WTC11 (cell line): ENCODE measurements at places on chromosomes 7 and 10.

DNA sequence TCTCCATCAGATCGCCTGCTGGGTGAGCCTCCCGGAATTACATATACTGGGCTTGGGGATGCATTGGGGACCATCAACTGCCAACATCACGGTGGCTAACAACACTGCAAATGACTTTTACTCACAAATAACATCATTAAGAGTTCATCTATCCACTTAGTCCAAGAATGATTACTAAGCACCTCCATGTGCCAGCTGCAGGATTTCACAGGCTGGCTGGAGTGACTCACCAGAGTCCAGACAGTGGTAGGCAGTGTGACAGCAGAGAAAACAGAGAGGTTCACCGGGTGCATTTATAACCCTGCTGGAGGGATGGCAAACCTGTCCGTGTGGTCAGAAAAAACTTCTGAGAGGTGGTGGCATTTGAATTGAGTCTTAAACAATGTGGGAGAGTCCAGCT lies 3.2 kb upstream of the IGFBP3 start:
- no peak for DNase-seq

DNA sequence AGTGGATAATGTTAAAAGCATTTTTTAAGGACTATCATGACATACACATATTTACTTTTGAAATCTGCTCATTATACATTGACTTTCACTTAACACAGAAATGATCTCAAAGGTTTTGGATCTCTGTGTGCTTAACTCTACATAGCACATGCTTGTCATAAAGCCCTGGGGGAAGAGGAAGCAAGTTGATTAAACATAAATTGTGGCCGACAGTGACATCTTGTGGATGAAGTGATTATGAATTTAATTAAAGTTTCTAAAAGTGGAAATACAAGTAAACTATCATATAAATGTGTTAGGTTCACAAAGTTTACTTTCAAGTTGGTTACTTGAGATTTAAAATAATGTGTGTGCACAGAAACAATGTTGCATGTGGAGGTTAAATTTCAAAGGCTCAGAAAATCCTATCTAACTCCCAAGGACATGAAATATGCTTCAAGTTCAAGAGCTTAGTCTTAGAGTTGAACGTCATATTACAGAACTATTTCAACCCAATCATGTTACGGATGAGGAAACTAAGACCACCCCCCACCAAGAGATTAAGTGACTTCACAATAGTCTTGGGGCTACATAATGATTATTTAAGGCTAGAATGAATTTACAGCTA lies 1247.8 kb downstream of the GATA3 start:
- DNase-seq: no peak

GRCh38 chr10:120514035-120514620 lies 57.1 kb downstream of the PLPP4 start:
- peak; percentile 77 for DNase-seq

DNA sequence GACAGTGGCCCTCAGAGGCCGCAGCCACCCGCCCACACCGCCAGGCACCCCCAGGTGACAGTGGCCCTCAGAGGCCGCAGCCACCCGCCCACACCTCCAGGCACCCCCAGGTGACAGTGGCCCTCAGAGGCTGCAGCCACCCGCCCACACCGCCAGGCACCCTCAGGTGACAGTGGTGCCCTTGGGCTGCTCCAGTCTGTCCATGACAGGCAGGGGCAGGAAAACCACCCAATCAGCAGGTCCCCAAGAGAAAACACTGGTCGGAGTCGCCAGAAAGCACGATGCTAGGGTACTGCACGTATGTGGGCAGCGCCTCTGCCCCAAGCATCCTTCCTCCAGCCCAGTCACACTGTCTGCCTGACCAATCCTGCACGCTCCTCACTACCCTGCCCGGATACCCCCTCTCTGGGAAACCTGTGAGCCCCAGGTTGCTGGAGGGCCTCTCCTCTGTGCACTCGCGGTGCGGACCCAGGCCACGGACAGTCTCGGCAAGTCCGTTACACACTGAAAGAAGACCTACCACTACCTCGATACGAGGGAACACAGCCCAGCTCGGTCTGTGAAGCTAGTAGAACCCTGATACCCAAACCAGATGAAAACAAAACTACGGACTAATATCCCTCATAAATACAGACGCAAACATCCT lies 11.7 kb upstream of the GPR146 start:
- no peak for DNase-seq

DNA sequence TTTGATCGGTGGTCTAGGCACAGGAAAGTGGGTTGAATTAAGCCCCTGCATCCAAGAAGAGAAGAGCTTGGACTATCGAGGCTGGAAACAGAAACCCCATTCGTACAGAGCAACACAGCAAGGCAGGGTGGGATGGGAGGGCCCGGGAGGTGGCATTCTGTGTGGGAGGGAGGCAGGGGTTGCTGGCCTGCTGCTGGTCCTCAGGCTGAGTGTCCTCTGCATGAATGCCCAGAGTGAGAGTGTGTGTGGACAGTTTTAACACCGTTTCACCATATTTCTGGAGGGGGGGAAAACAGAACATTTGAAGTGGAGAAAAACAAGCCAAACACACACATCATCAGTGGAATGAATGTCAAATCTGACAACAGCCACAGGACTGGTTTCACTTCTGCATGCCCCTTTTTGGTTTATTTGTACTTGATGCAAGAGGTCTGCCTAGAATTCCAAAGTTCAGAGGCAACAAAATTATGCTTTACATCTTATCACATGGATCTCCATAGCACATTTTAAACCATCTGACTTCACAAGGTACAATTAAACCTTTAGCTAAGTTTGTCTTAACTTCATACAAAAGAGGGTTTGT lies 11.1 kb upstream of the ENO4 start:
- no peak for DNase-seq

DNA sequence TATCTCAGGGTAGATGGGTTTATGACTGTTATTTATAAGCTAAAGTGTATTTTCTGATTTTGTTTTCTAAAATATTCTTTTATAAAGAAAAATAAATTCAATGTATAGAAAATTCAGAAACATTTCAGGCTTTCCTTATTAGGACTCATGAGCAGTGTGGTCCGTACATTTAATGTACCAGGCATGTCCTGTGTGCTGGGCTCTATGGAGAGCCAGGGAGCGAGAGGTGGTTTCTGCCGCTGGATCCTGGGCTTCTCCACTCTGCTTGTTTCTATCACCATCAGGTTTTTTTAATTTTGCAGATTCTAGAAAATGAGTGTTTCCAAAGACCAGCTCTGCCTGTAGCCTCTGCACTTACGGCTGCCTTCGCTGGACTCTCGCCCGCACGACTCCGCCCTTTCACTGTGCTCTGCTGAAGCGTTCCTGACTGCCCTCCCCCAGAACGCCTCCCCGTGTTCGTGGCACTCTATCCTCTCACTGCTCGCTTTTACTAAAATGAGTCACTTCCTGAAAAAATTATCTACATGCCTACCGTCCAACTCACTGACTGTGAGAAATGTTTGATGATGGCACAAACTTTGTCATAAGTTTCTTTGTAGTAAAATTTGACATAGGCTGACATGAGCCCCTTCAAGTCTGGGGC lies 188.5 kb downstream of the ZMYND11 start:
- DNase-seq: no peak

GRCh38 chr7:106392590-106392989 lies 107.8 kb upstream of the NAMPT start:
- no peak for DNase-seq

- no peak for DNase-seq
Measured at GRCh38 chr10:11828682-11829284, 5.6 kb downstream of the PROSER2 start.

DNA sequence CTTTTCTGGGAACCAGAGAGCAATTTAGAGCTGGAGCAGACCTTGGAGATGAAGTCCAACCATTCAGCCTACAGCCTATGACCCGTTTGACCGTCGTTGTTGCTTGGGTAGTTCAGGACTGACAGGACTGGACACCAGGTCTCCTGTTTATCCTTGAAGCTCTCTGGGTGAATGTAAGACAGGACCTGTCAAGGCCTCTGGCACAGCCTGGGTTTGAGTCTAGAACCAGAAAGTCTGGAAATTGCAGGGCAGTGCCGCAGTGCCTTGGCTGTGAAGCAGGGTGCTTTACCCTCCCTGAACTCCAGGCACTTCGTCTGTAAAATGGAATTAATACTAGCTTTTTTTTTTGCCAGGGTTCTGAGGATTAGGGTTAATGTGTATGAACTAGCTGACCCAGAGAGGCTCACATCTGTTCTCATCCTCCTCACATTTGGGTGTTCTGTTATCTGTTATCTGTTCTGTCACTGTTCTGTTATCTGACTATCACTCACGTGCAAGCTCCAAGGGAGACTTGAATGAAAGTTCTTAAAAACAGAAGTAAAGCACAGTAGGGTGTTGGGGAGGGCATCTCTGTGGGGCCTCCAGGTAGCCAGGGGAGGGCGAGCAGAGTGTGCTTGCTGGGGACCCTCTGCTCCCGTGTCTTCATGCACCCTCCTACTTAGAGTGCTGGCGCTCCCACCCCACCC lies 9.9 kb downstream of the BLVRA start:
- DNase-seq: no peak

- DNase-seq: no peak
Measured at GRCh38 chr10:12703126-12703525, 298.4 kb downstream of the CCDC3 start.

GRCh38 chr7:88398459-88398858 lies 91.8 kb upstream of the STEAP4 start:
- DNase-seq: no peak

DNA sequence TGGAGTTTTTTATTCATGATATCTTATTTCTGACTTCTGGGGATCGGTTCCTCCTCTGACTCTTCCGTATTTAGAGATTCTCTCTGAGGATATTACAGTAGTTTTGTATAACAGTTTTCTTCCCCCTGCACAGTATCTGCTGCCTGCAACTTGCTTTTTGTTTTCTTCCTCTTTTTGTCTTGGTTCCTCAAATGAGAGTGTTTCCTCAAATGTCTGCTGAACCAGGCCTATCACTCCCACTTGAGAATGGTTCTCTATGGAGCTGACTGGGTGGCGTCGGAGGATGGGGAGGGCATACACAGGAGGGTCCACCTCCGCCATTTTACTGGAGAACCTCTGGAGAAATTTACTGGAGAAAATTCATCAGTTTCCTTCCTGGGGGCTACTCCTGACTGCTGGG lies 27.7 kb downstream of the ARHGAP22 start:
- no peak for DNase-seq

GRCh38 chr7:86130268-86130667 lies 513.4 kb upstream of the GRM3 start:
- no peak for DNase-seq

- no peak for DNase-seq
Measured at GRCh38 chr7:20647036-20647435, 31.6 kb downstream of the ABCB5 start.

DNA sequence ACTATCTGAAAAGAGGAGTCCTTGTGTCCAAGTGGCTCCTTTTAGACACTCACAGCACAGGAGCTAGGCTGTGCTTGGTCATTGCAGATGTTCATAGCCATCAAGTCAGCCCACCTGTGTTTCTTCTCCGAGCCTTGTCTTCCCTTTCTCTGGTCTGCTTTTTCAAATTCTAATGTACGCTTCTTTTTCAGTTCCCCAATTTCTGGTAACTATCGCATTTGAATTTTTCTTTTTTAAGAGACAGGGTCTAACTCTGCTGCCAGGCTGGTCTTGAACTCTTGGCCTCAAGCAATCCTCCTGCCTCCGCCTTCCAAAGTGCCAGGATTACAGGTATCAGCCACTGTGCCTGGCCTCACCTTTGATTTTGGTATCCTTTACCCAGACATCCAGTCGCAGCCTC lies 18.9 kb downstream of the APBB1IP start:
- no peak for DNase-seq

GRCh38 chr7:149790146-149790548 lies 16.8 kb upstream of the ZNF467 start:
- peak; percentile 78 for DNase-seq

DNA sequence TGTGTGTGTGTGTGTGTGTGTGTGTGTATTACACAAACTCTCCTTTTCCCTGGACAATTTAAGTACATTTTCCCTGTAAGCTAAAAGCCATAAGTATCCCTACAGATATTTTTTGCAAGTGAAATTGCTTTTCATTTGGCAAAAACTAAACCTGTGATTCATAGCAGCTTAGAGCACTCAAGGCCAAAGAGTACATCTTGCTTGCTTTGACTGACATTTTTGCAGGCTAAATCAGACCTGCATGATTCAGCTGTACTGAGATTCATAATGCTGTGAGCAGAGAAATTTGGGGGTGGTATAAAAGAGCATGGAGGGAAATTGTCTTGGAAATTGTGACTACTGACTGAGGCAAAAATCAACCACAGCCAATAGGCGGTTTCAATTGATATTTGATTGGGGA lies 500.4 kb downstream of the GFRA1 start:
- no peak for DNase-seq

GRCh38 chr10:11793762-11794479 lies 29.2 kb upstream of the PROSER2 start:
- DNase-seq: no peak

GRCh38 chr10:123007558-123008354 lies 839 bp downstream of the IKZF5 start:
- no peak for DNase-seq

- no peak for DNase-seq
Measured at GRCh38 chr10:67770537-67770936, 67.5 kb downstream of the DNAJC12 start.

DNA sequence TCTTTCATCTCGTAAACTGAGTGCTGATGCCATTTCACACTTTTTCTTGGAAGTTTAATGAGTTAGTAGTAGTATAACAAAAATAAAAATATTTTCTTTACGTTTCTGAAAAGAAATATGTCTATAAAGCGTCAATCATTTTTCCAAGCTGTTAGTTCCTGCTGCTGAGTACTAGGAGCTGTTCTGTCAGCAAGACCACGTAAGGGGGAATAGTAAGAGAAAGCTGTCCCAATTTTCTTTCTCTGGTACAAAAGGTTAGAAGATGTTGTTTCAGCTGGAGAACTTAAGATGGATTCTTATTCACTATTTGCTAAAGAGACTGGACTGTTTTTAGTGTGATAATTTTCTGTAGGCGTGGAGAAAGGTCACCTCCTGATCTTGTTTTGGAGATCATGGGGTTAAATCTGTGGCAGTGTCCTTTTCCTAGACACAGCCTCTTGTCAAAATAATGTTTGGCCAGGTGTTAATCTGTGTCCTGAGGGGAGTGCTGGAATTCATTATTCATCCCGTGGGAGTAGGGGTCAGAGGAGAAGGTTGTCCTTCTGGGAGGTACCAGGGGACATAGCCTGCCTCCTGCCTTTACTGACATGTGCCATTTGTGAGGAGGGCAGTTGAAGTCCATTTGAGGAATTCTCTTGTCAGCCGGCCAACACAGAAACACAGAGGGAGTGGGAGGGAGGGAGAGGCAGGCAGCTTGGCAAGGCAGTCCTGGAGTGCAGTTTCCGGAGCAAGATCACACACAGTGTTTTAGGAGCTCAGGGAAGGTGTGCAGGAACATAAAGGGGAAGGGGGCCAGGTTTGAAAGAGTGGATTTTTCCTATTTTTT lies 368.7 kb downstream of the AUTS2 start:
- no peak for DNase-seq

GRCh38 chr10:79266543-79267312 lies 80.5 kb upstream of the PPIF start:
- no peak for DNase-seq
